ENCODE measurements at places on chromosomes 4 and X. TPM values are rescaled to one million over a fixed set of nuclear protein-coding genes. Genes with fewer than 3 reads are reported as not detected.

The UCP1 gene
- not detected for total RNA-seq

- H3K4me1 ChIP-seq = no peaks in the 10 kb centered on the region
- DNase-seq = no peak
- H3K27me3 ChIP-seq = peaks cover 11% of the 10 kb centered on the region
- H3K4me3 ChIP-seq = no peak overlapping the region
- no peak overlapping the region for H3K27ac ChIP-seq
These were observed 577 bp downstream of the BGN start for GRCh38 chrX:153495362-153495751.

- peaks cover 8% of the 10 kb centered on the region for H3K4me1 ChIP-seq
- no peak overlapping the region for H3K4me3 ChIP-seq
- DNase-seq = no peak
These were observed 252.7 kb downstream of the SPRY1 start for GRCh38 chr4:123649250-123649644.

DNA sequence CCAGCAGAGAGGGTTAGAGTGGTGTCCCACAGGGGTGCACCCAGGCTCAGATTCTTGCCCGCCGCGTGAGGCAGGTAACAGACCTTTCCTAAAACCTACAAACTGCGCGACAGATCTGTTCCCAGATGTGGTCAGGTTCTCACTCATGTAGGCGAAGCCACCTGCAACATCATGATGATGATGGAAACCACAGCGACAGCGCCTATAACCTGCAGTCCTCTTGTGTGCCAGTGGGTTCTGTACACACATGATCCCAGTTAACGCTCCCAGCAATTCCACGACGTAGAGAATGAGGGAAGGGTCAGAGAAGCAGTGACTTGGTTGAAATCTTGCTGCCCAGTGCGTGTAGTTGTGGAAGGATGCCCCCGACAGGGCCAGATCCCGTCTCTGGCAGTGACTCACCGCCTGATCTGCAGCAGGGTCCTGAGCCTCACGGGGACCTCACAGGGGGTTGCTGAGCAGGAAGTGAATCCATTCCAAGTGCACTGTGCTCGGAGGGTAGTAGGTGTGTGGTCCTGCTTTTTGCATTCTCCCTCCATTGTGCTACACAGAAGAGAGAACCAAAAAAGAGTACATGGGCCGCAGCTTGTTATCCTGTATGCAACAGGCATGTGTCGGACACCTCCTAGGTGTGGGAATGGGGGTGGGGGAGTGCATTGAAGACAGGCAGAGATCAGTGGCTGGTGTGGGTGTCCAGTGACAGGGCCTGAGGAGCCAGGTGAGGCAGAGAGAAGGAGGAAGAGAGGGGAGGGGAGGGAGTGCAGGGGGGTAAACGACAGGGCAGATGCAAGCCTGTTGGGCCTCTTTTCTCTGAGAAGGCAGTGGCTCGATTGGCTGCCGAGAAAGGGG is 66.6 kb downstream of the MTMR1 start:
- H3K27ac ChIP-seq = no peak overlapping the region
- H3K4me3 ChIP-seq = no peak overlapping the region
- no peaks in the 10 kb centered on the region for H3K36me3 ChIP-seq
- H3K4me1 ChIP-seq = no peaks in the 10 kb centered on the region
- no peaks in the 10 kb centered on the region for H3K27me3 ChIP-seq

The EDA gene
- 17.0 TPM for total RNA-seq

DNA sequence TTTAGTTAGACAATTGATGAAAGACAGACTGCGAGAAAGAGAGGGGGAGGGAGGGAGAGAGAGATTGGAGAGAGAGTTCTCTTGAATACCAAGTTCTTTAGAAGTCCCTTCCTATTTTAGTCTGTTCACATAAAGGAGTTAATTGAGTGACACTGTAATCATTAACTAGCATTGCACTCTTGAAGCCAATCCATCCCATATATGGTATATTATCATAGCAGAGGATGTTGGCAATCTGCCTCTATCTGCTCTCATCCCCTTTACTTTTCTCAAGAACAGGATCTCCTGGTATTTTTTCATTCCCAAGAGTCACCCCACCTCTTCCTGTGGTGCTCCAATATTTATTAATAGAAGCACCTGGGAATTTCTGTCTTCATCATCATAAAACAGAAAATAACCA is 959.6 kb upstream of the NDST4 start:
- no peaks in the 10 kb centered on the region for H3K36me3 ChIP-seq
- no peak overlapping the region for H3K4me3 ChIP-seq
- DNase-seq = no peak
- no peak overlapping the region for H3K27ac ChIP-seq
- H3K27me3 ChIP-seq = no peaks in the 10 kb centered on the region

The APELA gene
- total RNA-seq = not detected

DNA sequence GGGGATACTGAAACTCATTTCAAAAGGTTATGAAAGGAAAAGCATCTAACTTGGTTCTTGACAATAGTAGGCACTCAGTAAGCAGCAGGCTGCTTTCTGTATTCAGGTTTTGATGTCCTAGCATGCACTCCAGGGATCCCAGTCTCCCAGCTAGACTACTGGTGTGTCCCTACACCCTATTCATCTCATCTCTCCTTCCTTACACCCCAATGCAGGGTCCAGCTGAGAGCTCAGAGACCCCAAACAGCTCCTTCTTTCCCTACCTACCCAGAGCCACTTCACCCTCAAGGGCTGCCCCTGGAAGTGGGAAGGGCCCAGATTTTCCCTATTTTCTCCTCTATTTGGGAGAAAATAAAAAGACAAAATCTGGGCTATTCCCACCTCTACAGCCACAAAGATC is 1.6 kb upstream of the EFNB1 start:
- DNase-seq = no peak
- peaks cover 14% of the 10 kb centered on the region for H3K27me3 ChIP-seq
- H3K4me3 ChIP-seq = no peak overlapping the region
- H3K27ac ChIP-seq = no peak overlapping the region
- H3K36me3 ChIP-seq = no peaks in the 10 kb centered on the region
- no peaks in the 10 kb centered on the region for H3K4me1 ChIP-seq

DNA sequence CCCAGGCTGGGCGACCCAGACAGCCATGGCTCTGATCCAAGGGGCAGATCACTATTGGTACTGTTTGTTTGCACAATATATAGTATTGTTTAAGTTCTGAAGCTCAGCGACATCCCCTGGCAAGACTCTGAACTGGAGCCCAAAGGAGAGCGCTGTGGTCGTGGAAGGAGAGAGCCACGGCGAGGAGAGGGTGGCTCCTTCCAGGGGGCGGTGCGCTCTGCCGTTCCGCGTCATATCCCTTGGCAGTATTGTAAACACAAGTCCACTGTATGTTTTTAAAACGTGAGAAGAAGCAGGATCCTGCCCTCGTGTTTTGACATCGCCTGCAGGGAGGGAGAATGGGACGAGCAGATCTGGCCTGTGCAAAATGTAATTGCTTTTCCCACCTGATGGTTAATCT is 185.5 kb downstream of the RAB28 start:
- H3K36me3 ChIP-seq = no peaks in the 10 kb centered on the region
- no peaks in the 10 kb centered on the region for H3K27me3 ChIP-seq
- H3K27ac ChIP-seq = no peak overlapping the region

The SPANXN3 gene
- not detected for total RNA-seq

DNA sequence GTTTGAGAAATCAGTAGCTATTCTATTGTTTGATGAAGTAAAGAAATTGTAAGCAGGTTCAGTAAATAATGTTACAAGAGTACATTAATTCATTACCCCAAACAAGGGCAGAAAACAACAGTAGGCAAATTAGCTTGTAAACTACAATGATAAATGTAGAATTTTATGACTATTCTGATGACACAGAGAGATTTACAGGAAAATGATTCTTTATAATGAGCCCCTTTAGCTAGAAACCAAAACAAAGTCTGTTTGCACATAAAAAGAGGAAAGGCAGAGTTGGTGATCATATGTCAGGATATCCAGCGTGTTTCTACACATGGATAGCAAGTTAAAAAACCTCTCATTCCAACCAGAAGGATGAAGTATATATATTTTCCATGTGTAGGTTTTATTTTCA is 204.8 kb downstream of the CFAP299 start:
- H3K27ac ChIP-seq = no peak overlapping the region
- no peak for DNase-seq
- no peaks in the 10 kb centered on the region for H3K27me3 ChIP-seq
- H3K4me3 ChIP-seq = no peak overlapping the region
- no peaks in the 10 kb centered on the region for H3K4me1 ChIP-seq

DNA sequence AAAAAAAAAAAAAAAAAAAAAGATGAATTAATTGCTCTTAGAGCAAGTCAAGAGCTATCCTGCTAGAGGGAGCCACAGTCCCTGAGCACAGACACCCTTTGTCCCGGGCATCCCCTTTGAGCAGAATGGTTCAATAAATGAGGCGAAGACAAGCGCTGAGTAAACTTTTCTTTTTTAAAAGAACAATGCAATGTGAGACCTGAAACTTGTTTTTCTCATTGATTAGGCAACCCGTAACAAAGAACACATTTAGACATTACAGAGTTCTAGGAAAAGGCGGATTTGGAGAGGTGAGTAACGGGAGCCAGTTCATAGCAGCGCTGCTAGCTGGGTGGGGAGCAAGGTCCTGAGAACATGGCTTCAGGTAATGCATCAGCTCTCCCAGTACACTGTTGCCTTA is 46.1 kb downstream of the GRK4 start:
- H3K27ac ChIP-seq = no peak overlapping the region
- DNase-seq = no peak
- H3K27me3 ChIP-seq = no peaks in the 10 kb centered on the region
- no peaks in the 10 kb centered on the region for H3K36me3 ChIP-seq
- H3K4me3 ChIP-seq = no peak overlapping the region

DNA sequence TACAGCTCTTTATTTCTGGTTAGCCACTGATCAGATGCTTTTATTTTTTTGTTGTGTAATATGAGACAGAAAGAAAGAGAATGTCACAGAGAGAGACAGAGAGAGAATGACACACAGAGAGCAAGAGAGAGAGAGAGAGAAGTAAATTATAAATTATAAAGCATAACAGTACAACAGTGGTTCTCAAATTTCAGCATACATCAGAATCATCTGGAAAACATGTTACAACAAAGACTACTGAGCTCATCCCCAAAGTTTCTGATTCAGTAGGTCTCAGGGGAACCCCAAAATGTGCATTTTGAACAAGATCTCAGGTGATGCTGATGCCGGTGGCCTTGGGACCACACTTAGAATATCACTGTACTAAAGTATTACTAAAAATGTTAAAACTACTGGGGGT is 245.8 kb upstream of the DIAPH2 start:
- H3K27ac ChIP-seq = no peak overlapping the region
- no peaks in the 10 kb centered on the region for H3K4me1 ChIP-seq
- no peaks in the 10 kb centered on the region for H3K36me3 ChIP-seq
- peaks cover 11% of the 10 kb centered on the region for H3K27me3 ChIP-seq
- no peak for DNase-seq
- H3K4me3 ChIP-seq = no peak overlapping the region

The PAGE4 gene
- total RNA-seq = 1.3 TPM

DNA sequence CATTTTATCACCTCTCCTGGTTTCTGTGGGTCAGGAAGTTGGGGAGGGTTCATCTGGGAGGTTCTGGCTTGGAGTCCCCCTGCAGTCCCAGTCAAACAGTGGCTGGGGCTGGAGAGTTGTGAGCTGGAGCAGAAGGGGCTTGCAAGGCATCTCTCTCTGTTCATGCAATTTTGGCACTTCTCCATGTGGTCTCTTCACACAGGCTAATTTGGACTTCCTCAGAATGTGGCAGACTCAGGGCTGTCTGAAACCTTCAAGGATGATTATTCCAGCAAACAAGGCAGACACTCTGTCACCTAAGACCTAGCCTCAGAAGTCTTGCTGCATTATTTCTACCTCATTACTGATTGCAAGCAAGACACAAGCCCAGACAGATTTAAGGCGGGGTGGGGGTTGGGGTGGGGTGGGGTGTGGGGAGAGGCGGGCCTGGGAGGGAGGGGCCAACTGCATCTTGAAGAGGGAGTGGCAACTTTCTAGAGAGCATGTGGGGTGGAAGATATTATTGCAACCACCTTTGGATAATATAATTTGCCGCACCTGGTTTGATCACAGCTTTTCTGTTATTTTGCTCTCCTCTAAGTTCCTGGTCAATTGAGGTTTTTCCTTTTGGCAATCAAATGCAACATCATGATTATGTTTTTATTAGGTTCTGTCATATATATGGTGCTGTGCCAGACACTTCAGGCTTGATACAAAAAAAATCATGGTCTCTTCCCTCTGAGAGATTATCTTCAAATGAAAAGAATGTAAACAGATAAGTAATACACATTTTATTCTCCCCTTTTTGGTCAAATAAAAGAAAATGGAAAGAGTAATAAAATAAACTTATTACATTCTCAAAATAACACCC is 799.5 kb downstream of the RPA4 start:
- peaks cover 8% of the 10 kb centered on the region for H3K27me3 ChIP-seq
- no peaks in the 10 kb centered on the region for H3K36me3 ChIP-seq
- DNase-seq = no peak
- H3K4me1 ChIP-seq = no peaks in the 10 kb centered on the region
- H3K4me3 ChIP-seq = no peak overlapping the region
- H3K27ac ChIP-seq = no peak overlapping the region

DNA sequence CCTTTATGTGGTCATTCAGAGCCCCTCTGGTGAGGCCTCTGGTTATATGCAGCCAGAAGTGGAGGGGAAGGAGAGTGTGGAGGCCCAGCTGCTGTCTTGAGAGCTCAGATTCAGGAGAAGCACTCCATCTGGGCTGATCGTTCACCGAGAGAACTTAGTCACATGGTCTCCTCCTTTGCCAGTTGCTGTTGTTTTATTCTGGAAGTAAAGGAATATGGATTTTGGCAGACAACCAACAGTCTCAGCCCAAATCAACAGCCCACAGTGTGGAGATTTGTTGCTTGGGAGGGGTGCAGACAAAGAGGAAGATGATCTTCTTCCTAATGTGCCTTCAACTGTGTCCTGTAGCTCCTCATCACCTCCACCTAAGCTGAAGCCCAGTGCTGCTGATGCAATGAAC is 355.4 kb downstream of the ANK2 start:
- no peaks in the 10 kb centered on the region for H3K27me3 ChIP-seq
- no peak for DNase-seq
- no peaks in the 10 kb centered on the region for H3K4me1 ChIP-seq

DNA sequence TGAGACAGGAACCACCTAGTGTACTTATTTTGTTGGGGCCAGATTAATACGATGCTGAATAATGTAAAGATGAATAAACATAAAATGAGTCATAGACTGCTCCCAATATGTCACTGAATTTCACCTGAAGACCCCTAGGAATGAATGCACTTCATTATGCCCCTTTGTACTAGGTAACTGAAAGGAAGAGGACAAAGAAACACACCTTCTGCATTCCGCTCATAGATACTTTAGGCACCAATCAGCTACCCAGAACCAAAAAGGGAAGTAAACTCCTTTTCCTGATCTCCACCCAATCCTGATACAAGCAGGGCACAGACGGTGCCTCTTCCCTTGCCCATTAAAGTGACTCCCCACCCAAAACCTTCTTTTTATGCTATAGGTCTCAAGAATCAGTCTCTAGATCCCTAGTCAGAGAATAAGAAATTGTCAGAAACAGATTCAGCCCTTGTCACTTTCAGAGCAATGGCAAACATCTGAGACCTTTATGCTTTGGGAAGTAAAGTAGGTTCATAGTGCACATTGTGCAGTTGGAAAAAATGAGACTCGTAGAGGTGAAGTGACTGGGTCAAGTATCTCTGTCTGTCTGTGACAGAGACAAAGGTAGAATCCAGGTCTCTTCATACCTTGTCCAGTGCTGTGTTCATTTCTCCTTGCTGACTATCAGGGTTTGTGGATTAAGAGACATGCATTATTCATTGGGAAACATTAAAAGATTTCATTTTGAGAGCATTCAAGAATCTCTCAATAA is 2.3 kb downstream of the GPR174 start:
- H3K36me3 ChIP-seq = no peaks in the 10 kb centered on the region
- no peaks in the 10 kb centered on the region for H3K4me1 ChIP-seq
- H3K4me3 ChIP-seq = no peak overlapping the region

The LARP1B gene
- total RNA-seq = 10.3 TPM

The BEX5 gene
- 2.2 TPM for total RNA-seq

All from adrenal gland (tissue), 19 donors.